ENCODE measurements at places on chromosomes 7 and 10. TPM values are rescaled to one million over a fixed set of nuclear protein-coding genes. Genes with fewer than 3 reads are reported as not detected.

The RBM20 gene
- total RNA-seq: 0.72 TPM

GRCh38 chr10:56943221-56943755, 582.2 kb upstream of the ZWINT start:
- H3K27me3 ChIP-seq: no peaks in the 10 kb centered on the region
- DNase-seq: no peak
- H3K27ac ChIP-seq: no peak overlapping the region
- no peak overlapping the region for H3K4me3 ChIP-seq

GRCh38 chr10:108689891-108690290, 1233.4 kb downstream of the XPNPEP1 start:
- H3K36me3 ChIP-seq: no peaks in the 10 kb centered on the region
- no peaks in the 10 kb centered on the region for H3K27me3 ChIP-seq
- DNase-seq: no peak
- no peaks in the 10 kb centered on the region for H3K4me1 ChIP-seq
- H3K27ac ChIP-seq: no peak overlapping the region

DNA sequence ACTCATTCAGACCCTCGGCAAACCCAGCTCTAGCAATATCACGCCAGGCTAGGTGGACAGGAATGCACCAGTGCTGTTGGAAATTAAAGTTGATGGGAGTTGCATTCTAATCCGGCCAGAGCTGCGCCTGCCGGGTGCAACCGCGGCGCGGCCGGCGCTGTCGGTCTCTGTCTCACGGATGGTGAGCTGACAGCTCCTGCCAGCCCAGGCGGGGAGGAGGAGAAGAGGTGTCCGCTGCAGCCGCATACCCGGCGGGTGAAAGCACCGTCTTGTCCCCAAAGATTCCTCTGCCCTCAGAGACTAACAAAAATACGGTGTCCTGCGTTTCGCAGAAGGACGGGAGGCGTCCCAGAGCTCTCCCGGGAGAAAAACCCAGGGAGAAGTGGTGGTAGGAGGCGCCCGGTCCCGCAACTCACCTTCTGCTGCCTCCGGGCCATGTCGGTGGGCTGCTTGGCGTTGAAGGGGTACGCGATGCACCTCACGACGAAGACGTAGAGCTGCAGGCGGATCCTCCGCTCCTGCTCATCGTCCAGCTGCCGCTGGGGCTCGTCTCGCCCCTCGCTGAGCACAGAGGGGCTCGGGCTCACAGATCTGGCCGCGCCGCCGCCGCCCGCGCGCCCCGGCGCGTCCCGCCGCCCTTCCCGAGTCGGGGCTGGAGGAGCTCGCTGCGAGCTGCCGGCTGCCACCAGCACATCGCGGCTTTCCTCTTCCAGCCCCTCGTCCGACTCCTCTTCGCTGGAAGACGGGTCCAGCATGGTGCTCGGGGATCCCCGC, 490 bp downstream of the CADPS2 start:
- no peaks in the 10 kb centered on the region for H3K36me3 ChIP-seq
- H3K4me1 ChIP-seq: no peaks in the 10 kb centered on the region
- peaks cover 53% of the 10 kb centered on the region for H3K27me3 ChIP-seq

The CD36 gene
- 0.65 TPM for total RNA-seq

The CRHR2 gene
- total RNA-seq: not detected

GRCh38 chr10:119138346-119139306, 26.9 kb downstream of the SFXN4 start:
- no peak overlapping the region for H3K4me3 ChIP-seq
- H3K4me1 ChIP-seq: peaks cover 34% of the 10 kb centered on the region
- peaks cover 22% of the 10 kb centered on the region for H3K36me3 ChIP-seq
- DNase-seq: no peak
- H3K27me3 ChIP-seq: no peaks in the 10 kb centered on the region

Measured in activated T-cell treated with anti-CD3 and anti-CD28 coated beads, Interleukin-2, amount 50 U/mL, for 72 hours (primary cell).